ENCODE measurements at places on chromosomes 4 and X.

- H3K36me3 ChIP-seq = no peaks in the 10 kb centered on the region
- no peak overlapping the region for H3K4me3 ChIP-seq
- no peak for DNase-seq
- H3K27ac ChIP-seq = no peak overlapping the region
These were observed 297.4 kb upstream of the VCX start for GRCh38 chrX:7545564-7545963.

DNA sequence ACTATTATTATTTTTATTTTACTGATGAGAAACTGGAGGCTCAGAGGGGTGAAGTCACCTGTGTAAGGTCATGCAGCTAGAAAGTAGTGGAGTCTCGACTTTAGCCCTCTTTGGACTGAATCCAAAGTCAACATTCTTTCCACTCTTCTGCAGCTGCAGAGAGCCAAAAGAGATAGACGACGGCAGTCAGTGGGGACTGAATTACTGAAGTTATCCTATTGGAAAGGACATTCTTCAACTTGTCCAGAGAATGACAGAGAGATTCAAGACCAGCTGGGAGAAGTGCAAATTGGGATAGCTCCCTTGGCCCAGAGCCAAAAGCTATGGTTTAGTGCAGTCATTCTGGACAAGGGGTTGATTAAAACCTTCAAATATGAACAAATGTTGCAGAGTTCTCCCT lies 42.5 kb downstream of the VGLL1 start:
- H3K4me3 ChIP-seq = no peak overlapping the region
- DNase-seq = no peak
- H3K27ac ChIP-seq = no peak overlapping the region
- H3K36me3 ChIP-seq = no peaks in the 10 kb centered on the region

GRCh38 chr4:26785810-26786209 lies 74.8 kb upstream of the STIM2 start:
- no peaks in the 10 kb centered on the region for H3K27me3 ChIP-seq
- no peak overlapping the region for H3K4me3 ChIP-seq
- H3K27ac ChIP-seq = no peak overlapping the region
- H3K4me1 ChIP-seq = peaks cover 8% of the 10 kb centered on the region
- DNase-seq = no peak

- no peak overlapping the region for H3K4me3 ChIP-seq
- peaks cover 2% of the 10 kb centered on the region for H3K27me3 ChIP-seq
- no peak overlapping the region for H3K27ac ChIP-seq
- peaks cover 3% of the 10 kb centered on the region for H3K4me1 ChIP-seq
- no peaks in the 10 kb centered on the region for H3K36me3 ChIP-seq
These were observed 555.7 kb downstream of the PCDH7 start for GRCh38 chr4:31275906-31276305.

GRCh38 chrX:136057567-136057966 lies 72.3 kb downstream of the SLC9A6 start:
- no peaks in the 10 kb centered on the region for H3K27me3 ChIP-seq
- H3K4me1 ChIP-seq = no peaks in the 10 kb centered on the region
- DNase-seq = no peak
- H3K36me3 ChIP-seq = no peaks in the 10 kb centered on the region
- H3K4me3 ChIP-seq = no peak overlapping the region
- peak overlapping the region; percentile 82 for H3K27ac ChIP-seq

DNA sequence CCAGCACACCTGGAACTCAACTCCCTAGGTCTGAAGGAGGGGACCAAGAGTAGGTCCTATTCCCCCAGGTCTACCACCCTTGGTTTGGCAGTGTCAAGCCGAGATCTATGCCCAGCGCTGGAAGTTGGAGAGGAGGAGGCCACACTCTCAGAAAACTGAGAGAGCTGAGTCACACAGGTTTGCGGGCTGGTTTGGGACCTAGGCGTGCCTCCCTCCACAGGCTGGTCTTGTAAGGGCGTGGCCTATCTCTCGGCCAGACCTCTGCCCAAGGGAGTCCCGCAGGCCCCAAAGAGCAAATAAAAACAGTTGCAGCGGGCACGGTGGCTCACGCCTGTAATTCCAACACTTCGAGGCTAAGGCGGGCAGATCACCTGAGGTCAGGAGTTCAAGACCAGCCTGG lies 52.9 kb upstream of the INTU start:
- H3K4me3 ChIP-seq = no peak overlapping the region
- no peaks in the 10 kb centered on the region for H3K27me3 ChIP-seq
- H3K36me3 ChIP-seq = no peaks in the 10 kb centered on the region
- DNase-seq = no peak
- no peak overlapping the region for H3K27ac ChIP-seq
